ENCODE measurements at places on chromosomes 4 and X.

DNA sequence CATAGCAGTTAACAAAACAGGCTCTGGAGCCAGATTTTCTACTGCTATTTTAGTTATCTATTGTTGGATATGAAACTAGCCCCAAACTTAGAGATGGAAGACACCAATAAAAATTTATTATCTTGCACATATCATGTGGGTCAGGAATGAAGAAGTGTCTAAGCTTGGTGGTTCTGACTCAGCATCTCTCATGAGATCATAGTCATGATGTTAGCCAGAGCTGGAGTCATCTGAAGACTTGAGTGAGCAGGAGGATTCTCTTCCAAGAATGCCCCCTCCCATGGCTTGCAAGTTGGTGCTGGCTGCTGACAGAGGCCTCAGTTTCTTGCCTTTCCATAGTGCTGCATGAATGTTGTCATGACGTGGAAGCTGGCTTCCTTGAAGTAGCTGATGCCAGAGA is 68.2 kb upstream of the TAPT1 start:
- no peak for DNase-seq

DNA sequence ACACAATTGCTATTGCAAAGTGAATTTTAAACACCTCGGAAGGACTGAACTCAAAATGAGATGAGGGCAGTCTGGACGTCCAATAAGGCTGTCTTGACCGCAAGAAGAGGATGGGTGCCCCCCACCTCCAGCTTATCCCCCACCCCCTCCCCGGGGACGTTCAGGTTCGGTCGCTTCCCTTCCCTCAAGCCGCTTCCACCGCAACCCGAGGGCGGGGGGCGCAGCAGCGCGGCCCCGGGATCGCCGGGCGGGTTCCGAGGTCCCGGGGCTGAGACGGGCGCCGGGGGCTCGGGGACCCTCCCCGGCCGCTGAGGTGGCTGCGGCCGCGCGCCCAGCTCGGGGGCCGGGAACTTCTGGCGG is 480 bp downstream of the USP46 start:
- DNase-seq: no peak

- no peak for DNase-seq
Observed at GRCh38 chrX:52574416-52575275, 57.8 kb upstream of the XAGE1B start.

DNA sequence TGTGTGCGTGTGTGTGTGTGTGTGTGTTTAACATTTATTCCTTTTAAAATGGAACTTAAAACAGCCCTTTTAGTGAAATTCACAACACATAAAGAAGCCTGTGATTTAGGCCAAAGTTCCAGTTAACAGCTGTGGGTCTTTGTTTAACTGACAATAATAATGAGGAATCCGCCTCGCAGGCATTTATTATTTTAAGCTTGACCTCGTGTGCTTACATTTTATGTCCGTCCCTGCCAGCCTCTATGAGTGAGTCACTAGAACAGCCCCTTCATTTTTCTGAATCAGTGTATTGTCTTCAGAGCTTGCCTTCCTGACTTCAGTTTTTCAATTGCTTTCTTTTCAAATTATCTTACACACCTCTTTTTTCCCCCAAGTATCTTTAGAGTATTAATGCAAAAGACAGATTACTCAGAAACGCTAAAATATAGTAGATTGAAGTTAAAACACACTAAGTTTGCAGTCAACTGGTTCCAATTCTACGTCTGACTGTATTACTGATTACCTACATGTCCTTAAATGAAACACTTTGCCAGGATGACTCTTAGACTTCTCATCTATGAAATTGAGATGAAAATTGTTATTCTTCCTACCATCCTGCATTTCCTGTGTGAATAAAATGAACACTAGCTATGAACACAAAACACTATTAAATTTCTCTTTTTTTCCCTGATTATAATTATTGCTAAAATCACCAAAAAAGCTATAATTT is 319.6 kb upstream of the HS3ST1 start:
- no peak for DNase-seq

DNA sequence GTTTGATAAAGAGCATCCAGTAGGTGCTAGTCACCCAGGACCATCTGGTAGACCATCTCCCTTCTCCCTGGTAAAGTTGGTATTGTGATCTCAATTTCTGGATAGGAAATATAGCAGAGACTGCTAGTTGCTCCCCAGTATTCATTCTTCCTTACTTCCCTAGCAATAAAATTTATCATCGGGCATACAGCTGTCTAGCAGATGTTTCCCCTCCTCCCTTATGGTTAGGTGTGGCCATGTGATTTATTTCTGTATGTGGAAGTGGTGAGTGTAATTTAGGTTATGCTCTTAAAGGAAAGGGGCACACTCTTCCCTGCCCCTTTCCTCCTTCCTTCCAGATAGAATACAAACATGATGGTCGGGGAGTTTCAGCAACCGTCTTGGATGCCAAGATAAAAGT is 12.3 kb upstream of the KCND1 start:
- no peak for DNase-seq
